Stimulated activated CD4-positive, alpha-beta T cell treated with anti-CD3 and anti-CD28 coated beads, Interleukin-12 subunit alpha, Interleukin-12 subunit beta, amount 100 ng/mL, for 48 hours (primary cell): ENCODE measurements at places on chromosomes 1 and 21.

- no peak for DNase-seq
Measured at GRCh38 chr21:39845571-39846130, 21.6 kb upstream of the PCP4 start.

GRCh38 chr1:181784039-181784683 lies 277.4 kb downstream of the ZNF648 start:
- no peak for DNase-seq

DNA sequence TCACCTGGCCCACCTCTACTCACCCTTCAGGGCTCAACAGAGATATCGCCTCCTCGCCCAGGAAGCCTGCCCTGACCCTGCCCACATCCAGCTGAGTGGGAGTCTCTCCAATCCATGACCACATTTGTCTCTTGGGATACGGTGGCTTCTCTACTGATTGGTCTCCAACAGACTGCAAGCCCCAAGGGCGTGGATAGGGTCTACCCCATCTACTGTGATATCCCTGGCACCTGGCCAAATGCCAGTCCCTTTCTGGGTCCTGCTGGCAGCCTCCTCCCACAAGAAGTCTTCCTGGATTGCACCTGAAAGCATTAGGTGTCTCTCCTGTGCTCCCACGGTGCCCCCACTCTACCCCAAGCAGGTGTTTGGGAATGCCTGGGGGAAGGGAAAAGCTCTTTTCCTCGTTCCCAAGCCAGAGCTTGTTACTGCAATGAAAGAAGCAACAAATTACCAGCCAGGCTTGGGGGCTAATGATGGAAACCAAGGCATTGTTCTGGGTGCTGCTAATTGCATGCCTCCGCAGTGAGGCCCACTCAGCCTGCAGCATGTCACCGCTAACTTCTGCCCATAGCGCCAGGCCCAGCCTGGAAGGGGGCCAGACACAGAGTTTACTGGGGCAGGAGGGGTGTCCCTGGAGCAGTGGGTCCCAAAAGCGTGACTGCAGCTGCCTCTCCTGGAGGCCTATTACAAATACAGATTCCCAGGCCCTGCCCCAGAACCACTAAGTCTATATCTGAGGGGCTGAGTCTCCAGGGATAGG lies 90.7 kb upstream of the IFFO2 start:
- DNase-seq, result no peak

GRCh38 chr1:29671446-29672356 lies 435.4 kb downstream of the PTPRU start:
- DNase-seq, result no peak
